GM18507 (cell line): ENCODE measurements at places on chromosomes 12 and 14.

GRCh38 chr14:96623676-96624484 is 121.7 kb downstream of the PAPOLA start:
- no peak for DNase-seq

- DNase-seq: no peak
Observed at GRCh38 chr14:101628975-101629374, 67.7 kb downstream of the DIO3 start.

- DNase-seq: no peak
Observed at GRCh38 chr14:68586896-68587751, 205.7 kb downstream of the ZFP36L1 start.

GRCh38 chr14:96098309-96098998 is 59.3 kb downstream of the C14orf132 start:
- no peak for DNase-seq

- DNase-seq: no peak
Observed at GRCh38 chr14:62103464-62103863, 341.2 kb downstream of the SNAPC1 start.

DNA sequence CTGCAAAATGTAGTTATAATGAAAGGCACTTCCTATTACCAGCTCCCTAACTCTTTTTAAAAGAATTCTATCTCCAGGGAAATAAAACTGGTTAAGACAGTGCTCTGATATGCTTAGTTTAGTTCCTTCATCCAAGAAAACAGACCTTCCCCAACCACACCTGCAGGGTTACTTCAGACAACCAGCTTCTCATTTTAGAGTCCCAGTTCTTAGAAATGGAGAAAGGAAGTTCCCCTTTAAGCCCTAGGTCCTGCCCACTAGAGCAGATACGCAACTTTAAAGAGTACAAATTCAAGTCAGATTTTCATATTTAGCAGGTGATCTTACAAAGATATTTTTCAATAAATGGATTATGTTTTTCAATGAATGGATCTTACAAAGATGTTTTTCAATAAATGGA is 4.4 kb upstream of the WSB2 start:
- DNase-seq: no peak

GRCh38 chr12:119749666-119750065 is 81.7 kb downstream of the PRKAB1 start:
- no peak for DNase-seq

GRCh38 chr14:77148510-77149231 is 7.1 kb upstream of the ZDHHC22 start:
- DNase-seq: no peak

DNA sequence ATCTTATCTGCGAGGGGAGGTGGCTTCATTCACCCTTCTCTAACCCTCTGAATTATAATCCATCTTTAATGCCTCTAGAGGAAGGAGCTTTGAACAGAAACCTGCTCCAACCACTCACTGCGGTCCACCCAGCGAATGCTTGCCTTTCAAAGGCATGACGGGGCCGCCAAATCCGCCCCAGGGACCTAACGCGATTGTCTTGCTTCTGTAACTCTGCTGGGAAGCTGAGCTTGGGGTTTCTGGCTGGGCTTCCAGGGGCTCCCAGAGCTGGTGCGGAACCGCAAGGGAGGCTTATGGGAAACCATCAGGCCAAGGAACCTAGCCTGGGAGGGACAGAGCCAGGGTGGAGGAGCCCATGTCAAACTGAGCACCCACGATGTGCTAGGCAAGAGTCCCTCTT is 231.2 kb upstream of the LHX5 start:
- no peak for DNase-seq

- no peak for DNase-seq
Observed at GRCh38 chr14:82647088-82647810, 1113.6 kb upstream of the SEL1L start.

DNA sequence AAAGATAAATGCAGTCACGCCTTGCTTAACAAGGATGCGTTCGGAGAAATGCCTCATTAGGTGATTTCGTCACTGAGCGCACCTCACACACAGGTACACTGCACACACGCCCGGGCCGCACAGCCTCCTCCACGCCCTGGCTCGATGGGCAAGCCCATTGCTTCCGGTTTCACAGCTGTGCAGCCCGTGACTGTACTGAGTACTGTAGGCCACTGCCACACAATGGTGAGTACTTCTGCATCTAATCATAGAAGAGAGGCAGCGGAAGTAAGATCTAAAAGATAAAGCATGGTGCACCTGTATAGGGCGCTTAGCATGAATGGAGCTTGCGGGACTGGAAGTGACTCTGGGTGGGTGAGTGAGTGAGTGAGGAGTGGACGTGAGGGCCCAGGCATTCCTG is 4.3 kb downstream of the RIMBP2 start:
- DNase-seq: no peak

- no peak for DNase-seq
Observed at GRCh38 chr12:51488281-51488680, 63.6 kb downstream of the SLC4A8 start.
